Head of caudate nucleus (tissue), 42 donors: ENCODE measurements at places on chromosomes 4 and X.
A peak's percentile ranks its signal among the peaks of the same experiment; 100 is the strongest.

GRCh38 chr4:3121596-3121995 is 47.1 kb downstream of the HTT start:
- DNase-seq = no peak

- DNase-seq = no peak
These were observed 191.4 kb downstream of the GBA3 start for GRCh38 chr4:22884157-22884556.

GRCh38 chrX:43224496-43224895 is 431.6 kb upstream of the MAOA start:
- DNase-seq = no peak

DNA sequence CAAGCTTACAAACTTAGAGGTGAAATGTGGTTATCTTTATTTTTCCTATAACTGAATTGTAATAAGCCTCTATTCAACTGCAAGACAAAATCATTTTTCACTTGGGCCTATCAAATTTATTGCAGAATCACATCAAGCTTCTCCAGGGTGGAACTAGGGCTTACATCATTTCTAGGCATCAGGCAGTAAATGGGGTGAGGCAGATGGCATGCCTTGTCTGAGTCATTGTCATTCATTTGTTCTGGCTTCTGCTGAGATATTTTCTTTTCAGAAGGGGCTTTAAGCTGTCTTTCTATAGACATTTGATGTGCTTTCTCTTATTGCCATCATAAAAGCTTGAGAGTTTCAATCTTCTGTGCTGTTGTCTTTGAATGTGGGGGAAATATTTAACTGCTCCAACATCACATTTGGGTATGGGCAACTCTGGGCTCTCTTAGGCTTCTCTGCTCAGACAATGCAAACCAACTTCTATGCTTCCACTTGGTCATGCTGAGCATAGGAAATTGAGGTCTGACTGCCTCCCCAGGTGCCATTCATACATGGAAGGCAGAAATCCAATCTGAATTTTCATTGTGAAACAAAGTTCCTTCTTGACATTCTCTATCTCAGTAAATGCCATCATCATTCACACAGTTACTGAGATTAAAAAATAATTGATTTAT is 225.8 kb upstream of the GIMD1 start:
- no peak for DNase-seq

DNA sequence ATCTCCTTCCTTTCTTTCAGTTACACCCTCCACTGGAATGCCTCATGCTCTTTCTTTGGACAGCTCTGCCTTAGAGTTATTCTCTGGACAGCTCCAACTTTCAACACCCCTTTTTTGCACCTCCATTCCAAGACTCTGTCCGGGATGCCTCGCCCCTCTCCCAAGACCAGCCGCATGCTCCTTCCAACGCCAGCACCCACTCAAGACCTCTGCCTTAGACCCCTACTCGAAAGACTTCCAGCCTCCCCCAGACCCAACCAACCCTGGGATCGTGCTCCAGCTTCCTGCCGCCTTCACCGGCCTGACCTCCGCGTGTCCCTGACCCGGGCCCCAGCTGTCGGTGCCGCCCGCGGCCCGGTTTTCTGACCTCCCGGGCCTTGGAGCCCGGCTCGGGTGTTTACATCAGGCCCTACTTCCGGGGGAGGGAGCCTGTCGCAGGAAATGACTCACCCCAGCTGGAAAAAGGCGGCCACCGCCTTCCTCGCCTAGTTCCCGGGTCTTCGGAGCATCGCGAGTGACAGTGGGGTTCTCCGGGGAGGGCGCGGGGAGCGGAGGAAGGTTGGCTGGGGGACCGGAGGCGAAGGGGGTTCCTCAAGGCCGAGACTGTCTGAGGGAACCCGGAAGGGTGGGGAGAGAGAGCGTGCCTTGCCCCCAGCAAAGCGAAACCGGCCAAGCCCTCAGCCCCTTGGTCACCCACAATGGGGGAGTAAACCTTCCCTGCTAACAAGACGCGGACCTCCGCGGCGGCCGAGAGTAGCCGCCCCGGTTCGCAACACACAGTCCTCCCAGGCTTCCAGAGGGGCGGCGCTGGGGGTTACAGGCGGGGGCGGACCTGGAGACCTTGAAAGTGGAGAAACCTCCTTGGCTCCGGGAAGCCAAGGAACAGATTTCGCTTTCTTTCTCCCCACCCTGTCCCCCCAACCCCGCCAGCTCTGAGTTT is at the start of gene WDR45:
Gene WDR45, minus strand, starts transcription at position 399 of the 940 bp plus-strand sequence. CDS start 1,792 bp downstream, outside the sequence.
- DNase-seq = peak; percentile 89

DNA sequence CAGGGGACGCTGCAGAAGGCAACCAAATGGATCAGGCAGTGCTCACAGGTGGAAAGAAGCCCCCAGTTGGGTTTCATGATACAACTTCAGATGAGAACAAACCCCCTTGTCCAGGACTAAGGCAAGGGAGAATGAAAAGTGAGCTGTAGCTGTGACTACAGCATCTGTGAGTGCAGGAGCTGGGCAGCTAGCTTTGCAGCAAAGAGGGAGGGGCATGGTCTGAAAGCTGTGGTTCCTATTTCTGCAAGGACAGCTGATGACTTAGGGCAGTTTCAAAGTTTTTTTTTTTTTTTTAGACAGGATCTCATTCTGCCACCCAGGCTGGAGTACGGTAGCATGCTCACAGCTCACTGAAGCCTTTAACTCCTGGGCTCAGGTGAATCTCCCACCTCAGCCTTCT is 1317.4 kb upstream of the DIAPH2 start:
- DNase-seq = no peak

DNA sequence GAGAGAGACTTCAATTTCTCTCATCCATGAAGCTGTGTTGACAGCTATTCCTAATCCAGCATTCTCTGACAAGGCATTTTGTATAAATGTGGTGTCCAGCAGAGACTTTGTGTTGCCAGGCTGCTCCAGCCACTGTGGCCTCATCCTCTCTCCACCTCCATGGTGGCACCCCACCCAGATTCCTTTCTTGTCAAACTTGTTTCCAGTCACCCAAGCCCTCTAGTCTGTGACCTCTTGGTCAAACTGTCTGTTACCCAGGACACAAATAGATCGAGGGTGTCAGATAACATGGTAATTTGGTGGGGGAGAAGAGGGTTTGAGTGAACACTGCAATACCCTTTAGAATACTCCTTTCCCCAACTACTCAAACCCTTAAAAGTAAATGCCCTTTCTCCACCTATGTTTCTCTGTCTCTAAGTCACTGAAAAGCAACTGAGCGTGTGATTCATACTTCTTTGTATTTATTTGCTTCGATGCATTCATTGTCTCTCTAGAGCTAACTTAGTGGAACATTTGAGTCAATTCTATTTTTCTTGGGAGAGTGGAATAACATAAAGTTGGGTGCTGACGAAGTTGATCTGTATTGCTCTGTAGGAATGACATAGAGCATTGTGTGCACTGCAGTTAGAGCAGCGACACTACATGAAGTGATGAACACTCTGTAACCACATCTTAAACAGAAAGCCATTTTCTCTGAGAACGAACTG is 13.7 kb downstream of the PITX2 start:
- DNase-seq = no peak

DNA sequence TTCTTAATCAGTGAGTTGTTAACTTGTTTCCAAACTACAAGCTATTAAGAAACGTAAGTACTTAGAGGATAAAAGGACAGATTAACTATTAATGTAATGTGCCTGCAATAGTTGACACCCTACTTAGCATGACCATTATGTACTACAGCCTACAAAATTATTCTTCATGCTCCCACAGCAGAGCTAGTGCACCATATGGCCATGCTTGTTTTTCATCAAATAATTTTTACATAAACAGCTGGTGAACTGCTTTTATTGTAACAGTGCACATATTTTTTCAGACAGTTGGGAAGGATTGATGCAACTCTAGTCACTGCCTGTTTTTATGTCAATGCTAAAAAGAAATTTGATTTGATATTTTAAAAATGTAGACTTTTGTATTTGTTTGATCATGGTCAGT is 10.2 kb upstream of the MAGEB10 start:
- DNase-seq = no peak

GRCh38 chr4:26621366-26621765 is 37.5 kb downstream of the TBC1D19 start:
- DNase-seq = no peak

- peak; percentile 26 for DNase-seq
These were observed 46.5 kb upstream of the CPLX1 start for GRCh38 chr4:872241-872981.

GRCh38 chr4:112327965-112328733 is 31.0 kb downstream of the ALPK1 start:
- DNase-seq = no peak

- DNase-seq = no peak
These were observed 2628.2 kb downstream of the ARAP2 start for GRCh38 chr4:33616121-33616520.

- DNase-seq = no peak
These were observed 168.8 kb downstream of the MID1IP1 start for GRCh38 chrX:38970074-38970473.

DNA sequence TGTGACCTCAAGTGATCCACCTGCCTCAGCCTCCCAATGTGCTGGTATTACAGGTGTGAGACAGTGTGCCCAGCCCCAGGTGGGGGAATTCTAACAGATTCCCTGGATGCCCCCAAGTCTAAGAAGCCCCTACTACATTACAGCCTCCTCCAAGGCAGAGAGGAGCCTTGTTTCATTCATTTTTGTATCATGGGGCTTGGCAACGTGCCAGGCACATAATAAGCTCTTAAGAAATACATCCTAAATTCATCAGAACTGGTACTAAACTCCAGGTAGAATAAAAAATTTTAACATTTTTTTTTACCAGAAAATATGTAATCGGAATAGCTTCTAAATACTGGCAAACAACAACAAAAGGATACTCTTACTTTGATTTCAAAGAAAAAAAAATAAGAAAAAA is 127.1 kb downstream of the CHIC2 start:
- no peak for DNase-seq

DNA sequence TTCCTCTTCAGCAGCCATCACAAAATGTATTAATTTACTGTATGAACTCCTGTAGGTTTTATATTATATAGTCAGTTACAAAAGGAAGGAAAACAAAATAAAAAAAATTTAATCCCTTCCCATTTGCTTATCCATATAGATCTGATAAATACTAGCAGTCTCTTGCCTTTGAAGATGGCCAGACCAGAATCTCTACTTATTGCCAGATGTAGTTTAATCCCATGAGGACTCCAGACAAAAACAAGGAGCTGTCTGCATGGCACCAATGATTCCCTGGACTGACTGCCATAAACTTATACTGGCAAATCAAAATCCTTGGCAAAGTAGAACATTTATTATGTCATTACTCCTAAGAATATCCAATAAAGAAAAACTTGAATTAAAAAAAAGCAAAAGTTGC is 223.3 kb upstream of the MAB21L2 start:
- no peak for DNase-seq

DNA sequence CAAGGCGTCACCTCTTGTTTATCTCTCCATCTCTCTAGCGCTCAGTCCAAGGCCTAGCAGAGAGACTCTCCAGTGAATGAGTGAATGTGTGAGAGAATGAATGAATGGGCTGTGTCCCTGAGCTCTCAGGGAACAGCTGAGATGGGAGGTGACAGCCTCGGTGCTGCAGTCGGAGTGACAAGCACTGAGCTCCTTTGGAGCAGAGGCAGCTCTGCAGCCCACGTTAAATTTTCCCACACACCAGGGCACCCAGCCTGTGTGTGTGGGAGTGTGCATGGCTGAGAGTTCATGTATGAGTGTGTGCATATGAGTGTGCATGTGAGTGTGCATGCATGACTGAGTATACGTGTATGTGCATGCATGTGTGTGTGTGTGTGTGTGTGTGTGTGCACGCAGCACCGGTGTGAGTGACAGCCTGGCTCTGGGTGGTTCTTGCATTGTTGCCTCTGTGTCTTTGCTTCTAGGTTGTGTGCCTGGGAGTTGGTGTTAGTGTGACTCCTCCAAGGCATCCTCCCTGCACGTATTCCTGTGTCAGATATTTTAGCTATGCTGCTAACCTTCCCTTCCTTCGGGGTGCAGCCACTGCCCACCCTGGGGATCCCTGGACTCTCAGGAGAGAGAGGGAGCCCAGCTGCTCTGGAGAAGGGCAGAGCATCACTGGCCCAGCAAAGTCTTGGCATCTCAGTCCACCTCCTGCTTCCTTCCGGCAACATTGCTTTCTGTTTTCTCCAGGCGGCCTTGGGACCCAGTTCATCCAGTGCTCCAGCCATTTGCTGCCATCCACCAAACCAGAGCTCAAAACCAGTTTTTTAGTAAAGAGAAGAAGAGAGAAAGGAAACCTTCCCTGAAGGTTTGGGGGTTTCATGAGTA is 98.6 kb downstream of the PPP2R2C start:
- DNase-seq = peak; percentile 61

GRCh38 chr4:159352609-159353008 is 249.7 kb downstream of the RAPGEF2 start:
- DNase-seq = no peak

DNA sequence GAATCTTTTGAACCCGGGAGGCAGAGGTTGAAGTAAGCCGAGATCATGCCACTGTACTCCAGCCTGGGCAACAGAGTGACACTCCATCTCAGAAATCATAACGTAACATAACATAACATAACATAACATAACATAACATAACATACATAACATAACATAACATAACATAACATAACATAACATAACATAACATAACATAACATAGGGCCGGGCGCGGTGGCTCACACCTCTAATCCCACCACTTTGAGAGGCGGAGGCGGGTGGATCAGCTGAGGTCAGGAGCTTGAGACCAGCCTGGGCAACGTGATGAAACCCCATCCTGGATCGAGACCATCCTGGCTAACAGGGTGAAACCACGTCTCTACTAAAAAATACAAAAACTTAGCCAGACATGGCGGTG is 76.7 kb downstream of the NOCT start:
- no peak for DNase-seq

GRCh38 chrX:56920338-56920997 is 74.9 kb downstream of the SPIN3 start:
- DNase-seq = no peak

DNA sequence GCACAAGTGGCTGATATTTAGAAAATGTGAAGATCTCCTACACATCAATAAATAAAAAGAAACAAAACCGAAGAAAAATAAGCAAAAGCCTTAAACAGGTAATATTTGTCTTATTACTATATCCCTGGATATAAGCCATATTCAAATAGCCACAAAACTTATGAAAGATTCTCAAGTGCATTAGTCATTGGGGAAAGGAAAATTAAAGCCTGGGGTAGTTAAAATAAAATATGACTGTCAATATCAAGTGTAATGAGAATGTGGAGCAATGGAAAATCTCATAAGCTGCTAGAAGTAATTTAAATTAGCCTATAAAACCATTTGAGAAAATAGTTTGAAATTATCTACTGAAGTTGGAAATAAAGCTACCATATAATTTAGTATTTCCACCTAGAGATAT is 399.9 kb downstream of the GASK1B start:
- no peak for DNase-seq

DNA sequence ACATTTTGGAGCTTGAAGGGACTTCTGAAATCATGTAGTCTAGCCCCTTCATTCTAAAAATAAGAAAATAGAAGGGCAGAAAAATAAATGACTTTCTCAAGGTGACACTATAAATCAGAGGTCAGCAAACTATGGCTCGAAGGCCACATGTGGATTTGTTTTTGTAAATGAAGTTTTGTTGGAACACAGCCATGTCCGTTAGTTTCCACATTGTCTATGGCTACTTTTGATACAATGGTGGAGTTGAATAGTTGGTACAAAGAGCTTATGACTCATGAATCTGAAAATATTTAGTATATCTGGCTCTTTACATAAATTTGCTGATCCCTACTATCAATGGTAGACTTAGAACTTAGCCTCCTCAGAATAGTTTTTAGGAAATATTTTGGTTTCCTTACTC is 302.4 kb upstream of the PRPS2 start:
- no peak for DNase-seq
